ENCODE measurements at places on chromosomes 1 and 21.

DNA sequence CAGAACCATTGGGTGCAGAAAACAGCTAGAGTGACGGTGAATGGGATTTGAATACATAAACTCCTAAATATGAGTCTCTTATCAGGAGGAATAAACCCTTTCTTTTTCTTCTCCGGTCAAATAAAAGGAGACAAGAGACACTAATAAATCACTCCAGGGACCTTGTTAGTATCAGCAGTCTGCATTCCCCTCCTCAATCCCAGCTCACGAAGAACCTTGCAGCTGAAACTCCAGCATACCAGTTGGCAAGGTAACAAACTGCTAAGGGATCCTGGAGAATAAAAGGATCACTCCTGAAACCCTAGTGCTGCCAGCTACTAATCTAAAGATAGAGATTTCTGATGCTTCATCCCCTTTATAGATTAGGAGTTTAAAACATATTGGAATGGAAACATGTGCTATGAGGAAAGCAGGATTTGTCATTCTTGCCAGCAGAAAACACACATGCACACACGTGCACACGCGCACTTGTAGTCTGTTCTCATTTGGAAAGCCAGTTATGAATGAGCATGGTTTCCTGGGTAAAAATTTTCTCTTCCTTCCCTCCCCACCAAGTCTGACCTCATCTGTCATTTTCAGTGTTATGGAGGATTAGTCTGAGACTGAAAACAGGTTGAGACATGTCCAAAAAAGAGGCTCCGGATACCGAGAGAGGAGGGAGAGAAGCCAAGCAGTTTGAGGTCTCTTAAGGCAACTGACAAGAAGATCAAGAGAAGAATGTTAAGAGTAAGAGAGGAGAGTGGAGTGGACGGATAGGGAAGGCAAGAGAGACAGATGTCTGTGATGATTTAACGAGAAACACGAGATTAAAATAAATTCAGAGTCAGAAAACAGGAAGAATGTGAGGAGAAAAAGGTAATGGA is 10.9 kb downstream of the IER5 start:
- DNase-seq, result no peak

DNA sequence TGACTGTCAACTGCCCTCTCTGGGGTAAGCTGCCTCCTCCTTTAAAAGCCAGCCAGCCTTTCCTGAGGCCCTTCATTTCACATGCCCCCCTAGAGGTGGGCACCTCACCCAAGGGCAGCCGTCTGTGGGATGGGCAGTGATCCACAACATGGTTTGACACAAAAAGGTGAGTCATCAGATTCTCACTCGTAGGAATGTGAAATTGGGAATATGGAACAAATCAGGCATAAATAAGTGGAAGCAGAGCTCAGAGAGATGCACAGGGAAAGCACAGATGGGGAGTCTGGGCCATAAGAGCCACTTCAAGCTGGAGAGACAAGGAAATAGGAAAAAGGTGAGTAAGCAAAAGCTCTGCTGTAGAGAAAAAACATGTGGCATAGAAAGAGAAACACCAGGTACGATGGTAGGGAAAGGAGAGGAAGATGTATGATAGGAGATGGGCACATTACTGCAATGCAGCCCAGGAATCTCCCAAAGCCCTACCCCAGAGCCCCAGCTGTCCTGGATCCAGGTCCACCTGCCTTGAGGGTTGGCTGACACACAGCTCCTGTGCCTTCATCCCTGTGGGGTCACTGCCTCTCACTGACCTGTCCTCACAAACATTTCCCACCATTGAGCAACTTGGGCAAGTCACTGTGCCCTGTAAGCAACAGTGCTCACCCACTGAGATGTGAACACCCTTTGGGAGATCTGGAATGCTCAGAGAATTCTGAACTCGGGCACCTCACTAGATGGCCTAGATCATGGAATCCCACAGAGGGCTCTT is 86.6 kb downstream of the ASTN1 start:
- no peak for DNase-seq

DNA sequence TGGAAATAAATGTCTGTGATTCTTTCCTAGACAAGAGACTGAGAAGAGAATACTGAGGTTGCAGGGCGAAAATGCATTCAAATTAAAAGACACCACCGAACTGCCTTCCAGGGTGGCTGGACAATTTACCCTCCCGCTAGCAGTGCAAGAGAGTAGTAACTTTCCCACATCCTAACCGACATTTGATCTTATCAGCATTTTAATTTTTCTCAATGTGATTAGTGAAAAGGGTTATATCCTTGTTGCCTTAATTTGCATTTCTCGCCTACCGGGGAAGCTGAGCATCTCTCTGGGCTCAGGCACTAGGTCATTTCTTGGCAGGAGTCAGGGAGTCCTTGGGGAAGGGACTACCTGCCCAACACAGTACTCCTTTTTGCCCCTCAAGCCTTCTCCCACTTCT is 2.8 kb downstream of the TNFRSF8 start:
- DNase-seq, result no peak

GRCh38 chr1:38923607-38924006 is 18.0 kb downstream of the RHBDL2 start:
- DNase-seq, result no peak

DNA sequence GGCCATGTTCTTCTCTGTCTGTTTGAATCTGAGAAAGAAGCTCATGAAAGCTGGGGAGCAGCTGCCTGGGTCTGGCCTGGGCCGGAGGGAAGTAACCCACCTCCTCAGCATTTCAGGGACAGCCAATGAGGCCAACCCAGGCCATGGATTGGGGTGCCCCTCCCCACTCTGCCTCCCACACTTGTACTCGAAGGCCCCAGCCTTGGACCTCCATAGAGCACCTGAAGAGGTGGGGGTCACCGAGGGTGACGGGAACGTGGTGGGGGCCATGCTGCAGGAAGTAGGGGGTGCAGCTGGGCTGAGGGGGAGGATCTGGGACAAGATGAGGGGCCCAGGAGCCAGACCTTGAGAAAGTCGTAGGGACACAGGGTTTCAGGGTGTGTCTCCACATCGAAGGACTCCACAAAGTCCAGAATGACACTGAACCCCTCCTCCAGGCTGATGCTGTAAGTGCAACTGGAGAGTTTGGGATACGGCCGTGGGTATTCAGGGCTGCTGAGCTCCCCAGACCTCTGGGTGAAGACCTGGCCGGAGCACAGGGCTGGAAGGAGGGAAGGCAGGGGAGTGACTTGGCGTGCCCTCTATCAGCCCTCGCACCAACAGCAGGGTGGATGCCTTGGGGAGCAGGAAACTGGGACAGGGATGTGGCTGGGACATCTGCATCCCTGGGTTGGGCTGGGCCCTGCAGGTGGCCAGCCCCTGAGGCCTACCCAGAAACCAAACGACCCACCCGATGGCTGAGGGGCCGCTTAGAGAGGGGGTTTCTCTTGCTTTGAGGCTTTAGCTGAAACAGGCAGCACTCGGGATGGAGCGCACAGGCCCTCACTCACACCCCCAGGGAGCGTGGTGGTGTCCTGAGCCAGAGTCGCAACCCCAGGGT is 3.8 kb downstream of the MASP2 start:
- no peak for DNase-seq

Data from Karpas-422 (cell line).